LNCaP clone FGC (cell line): ENCODE measurements at places on chromosomes 1 and 21.

DNA sequence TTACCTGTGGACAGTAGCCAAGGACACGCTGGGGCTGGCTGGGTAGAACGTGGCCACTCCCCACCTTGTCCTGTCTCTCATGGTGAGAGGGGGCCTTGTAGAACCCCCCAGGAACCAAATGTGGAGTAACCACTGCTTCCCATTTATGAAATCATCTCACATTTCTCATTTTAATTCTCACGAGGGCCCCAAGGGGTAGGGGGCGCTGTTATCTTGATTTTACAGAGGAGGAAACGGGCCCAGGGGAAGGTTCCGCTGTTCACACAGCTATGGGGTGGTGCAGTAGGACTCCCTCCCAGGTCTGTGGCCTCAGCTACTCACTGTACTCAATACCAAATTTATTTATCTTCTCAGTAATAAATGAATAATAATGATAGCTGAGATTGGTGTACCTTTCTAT, 5.5 kb downstream of the SMPDL3B start:
- no peak for DNase-seq

DNA sequence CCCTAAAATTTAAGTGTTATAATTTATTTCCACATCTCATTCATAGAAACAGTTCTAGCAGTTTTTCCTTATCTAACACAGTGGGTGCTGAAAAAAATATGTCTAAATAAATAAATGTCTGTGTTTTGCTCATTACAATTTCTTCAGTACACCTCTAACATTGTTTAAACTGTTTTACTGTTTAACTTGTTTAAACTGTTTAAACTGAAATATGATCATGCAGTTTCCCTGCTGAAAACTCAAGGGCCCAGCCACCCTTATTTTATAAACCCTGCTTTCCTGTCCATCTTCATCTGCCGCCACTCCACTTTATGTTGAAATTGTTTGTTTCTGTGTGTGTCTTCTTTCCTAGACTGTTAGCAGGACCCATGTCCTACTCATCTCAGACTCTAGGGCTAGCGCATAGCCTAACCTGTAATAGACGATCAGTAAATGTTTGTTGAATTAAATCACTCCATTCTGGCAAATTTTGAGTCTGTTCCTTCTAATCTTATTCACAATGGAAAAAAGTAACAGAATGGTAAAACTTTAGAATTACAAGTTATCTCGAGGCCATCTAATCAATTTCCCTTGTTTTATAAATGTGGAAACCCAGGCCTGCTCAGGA, 9.4 kb upstream of the PIK3C2B start:
- DNase-seq = no peak

DNA sequence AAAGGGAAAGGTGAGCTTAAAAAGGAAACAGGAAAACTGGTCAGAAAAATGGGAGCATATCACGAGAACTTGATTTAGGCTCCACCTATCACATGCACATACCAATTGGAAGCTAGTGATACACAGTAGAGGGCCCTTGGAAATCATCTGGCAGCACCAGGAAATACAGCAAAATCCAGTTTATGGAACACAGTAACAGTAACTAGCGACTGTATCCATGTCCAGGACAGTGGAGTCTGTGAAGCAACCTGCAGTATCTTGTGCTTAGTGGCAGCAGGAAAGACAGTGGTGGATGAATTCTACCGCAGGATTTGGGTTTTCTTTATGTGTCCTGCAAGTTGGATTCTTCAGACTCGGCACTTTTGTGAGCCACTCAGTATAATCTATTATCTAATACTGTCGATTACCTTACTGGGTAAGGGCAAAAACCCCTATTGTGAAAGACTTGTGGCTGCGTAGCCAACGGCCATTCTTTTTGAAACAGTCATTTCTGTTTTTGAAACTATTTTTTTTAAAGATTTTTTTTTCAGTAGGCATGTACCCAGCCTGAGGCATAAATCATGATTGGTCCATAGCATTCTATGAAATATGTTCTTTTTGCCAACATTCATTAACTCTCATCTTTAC, 1.6 kb upstream of the KDM4A start:
- no peak for DNase-seq

DNA sequence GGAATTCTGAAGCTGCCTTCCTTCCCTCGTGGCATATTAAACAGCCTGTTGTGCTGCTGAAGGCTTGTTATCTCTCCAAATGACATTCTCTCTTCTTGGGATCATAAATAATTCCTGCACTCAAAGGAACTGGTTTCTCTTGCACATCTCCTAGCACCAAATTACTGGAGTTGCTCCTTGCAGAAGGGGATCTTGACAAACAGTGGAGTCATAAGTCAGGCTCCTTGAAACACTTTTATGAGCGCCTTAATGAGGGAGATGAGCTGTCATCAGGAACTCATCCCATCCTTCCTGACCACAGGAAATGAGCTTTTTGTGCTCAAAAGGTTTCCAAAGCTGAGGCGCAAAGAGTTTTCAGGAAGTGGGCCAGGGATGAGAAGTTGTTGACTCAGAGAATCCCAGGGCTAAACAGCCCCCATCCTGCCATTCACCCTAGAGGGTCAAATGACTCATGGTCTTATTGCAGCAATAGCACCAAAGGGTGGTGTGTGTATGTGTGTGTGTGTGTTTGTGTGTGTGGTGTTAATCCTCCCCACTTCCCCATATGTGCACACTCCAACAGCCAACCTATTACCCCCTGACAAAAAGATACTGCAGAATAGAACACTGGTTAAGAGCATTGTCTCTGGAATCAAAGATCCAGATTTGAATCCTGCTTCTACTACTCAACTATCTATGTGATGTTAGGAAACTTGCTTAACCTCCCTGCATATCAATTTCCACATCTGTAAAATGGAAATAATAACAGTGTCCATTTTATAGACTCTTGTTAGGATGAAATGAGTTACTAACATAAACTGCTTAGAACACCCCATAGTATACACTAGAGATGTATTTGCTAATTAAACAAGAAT, 2.8 kb upstream of the PHC2 start:
- DNase-seq = no peak

DNA sequence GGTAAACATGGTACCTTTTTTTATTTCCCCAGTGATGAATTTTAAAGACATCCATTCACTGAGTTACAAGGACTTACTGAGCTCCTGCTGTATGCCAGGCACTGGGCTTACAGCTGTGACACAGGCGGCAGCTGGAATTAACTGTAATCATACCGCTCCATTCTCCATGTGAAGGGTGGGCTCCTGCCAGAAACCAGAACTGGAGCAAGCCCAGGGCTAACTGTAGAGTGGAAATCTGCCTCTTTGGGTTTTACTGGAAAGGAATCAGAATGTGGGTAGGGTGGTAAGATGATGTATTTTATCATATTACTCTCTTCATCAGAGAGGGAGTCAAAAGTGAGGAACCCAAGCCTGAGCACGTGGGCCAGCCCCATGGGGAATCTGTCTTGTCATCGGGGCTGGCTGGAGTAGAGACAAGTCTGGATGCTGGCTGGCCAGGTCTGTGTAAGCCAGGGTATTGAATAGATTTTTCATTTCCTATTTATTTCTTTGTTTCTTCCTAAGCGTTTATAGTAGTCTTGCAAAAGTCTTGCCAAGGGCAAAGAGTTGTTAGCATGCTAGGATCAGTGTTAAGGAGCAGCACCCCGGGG, 21.5 kb downstream of the FGGY start:
- no peak for DNase-seq

DNA sequence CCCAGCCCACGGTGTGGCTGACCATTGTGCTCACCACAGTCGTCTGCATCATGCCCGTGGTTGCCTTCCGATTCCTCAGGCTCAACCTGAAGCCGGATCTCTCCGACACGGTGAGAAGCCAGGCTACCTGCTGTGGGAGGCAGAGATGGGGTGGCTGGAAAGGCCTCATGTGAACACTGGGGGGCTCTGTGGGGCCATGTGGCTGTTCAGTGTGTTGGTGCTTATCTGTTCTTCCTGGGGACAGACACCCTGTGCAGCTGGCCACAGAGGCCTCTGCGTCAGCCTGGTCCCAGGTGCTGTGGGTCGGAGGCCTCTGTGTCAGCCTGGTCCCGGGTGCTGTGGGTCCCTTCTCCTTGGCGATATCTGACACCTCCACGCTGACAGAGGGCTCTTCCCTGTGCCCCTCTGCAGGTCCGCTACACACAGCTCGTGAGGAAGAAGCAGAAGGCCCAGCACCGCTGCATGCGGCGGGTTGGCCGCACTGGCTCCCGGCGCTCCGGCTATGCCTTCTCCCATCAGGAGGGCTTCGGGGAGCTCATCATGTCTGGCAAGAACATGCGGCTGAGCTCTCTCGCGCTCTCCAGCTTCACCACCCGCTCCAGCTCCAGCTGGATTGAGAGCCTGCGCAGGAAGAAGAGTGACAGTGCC, 23.2 kb downstream of the ATP8B2 start:
- no peak for DNase-seq

GRCh38 chr1:88685259-88685620, 1.2 kb downstream of the PKN2 start:
- DNase-seq = no peak

- DNase-seq = no peak
Measured at GRCh38 chr1:172326136-172326535, 94.3 kb upstream of the C1orf105 start.

- no peak for DNase-seq
Measured at GRCh38 chr21:31727181-31727580, 4.7 kb downstream of the SCAF4 start.

GRCh38 chr1:200338451-200338850, 71.4 kb downstream of the ZNF281 start:
- no peak for DNase-seq

DNA sequence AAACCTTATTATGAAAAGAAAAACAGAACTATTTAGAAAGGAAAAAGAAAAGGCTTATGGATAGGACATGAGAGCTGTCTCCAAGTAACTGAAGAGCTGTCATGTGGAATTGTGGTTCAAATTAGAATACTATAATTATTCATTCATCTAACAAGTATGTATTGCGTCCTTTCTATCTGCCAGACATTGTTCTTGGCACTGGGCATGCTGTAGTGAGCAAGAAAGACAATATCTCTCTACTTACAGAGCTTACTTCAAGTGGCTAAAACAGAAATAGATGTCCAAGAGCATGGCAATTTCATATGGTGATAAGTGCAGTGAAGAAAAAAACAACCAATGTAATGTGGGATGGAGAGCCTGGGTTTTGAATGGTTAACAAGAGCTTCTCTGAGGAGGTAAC, 413.0 kb downstream of the DPYD start:
- no peak for DNase-seq

GRCh38 chr1:10473145-10473765, 926 bp upstream of the DFFA start:
- DNase-seq = no peak

GRCh38 chr1:9721606-9722377, 70.3 kb downstream of the PIK3CD start:
- DNase-seq = no peak

GRCh38 chr1:226444901-226445300, 37.0 kb upstream of the PARP1 start:
- DNase-seq = no peak

GRCh38 chr1:202251424-202252256, 58.0 kb downstream of the LGR6 start:
- DNase-seq = no peak

GRCh38 chr1:60589046-60589748, 493.2 kb upstream of the NFIA start:
- no peak for DNase-seq

DNA sequence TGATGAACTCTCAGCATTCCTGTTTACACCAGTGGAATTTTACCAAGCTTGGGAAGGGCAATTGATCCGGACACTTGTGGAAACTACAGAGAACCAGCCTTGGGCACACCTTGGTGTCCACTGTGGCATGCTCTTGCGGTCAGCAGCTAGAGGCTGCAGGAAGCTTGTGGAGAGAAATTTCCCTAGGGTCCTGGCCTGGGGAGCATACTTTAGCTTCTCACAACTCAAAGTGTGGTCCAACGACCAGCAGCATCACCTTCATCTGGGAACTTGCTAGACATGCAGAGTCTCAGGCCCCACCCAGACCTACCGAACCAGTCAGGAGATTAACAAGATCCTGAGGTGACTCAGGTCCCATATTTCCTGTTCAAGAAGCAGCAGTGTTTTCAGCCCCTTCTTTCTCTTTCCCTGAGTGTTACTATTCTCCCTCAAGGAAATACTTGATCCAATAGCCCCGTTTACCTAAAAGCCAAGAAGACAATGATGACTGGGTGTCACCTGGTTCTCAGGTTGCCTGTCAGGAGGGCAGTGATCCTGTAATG, 55.7 kb upstream of the KCNE2 start:
- DNase-seq = no peak

DNA sequence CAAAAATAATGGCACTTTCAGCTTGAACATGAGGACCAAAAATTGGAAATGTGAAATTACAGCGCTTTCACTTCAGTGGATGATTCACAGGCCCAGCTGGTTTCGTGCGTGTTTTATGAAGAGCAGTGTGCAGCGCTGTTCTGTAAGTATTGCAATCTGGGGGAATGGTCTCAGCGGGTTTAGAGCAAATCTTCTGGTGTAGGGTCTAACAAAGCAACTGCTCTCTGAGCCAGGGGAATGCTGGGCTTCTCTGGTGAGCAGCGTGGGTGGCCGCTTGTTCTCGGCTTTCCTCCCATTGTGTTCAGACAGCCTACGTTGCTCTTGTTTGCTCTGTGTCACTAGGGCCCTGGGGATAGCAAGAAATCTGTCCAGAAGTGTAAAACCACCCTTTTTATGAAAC, 42.4 kb upstream of the GADD45A start:
- DNase-seq = no peak

DNA sequence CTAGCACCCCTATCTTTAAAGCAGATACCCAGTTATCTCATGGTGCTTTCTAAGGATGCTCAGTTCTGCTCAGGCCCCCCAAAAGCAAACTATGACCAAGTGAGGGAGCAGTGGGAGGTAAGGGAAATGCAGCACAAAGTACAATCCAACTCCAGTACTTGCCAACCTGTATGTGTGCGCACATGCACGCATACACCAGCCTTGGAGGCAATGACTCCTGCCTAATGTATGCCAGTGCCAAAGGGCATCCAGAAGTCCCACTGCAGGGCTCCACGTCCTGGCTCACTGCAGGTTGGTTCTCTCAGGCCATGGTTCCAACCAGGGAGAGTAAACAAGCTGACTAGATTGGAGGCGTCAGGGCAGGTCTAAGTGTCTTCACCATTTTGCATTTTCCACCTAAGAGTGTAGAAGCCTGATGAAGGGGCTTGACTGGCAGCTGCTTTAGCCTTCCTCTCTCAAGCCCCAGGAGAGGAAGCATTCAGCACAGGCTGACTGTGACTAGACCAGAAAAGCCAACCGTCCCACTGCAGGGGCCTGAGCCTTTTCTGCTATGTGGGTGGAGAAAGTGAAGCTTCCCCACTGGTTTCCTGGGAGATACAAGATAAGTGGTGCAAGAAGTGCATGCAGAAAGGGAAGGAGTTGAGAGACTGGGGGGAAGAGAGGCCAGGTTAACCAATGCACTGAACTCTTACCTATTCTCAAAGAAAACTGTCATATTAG, 7.7 kb downstream of the AMIGO1 start:
- no peak for DNase-seq

- DNase-seq = no peak
Measured at GRCh38 chr1:114368560-114369255, 142.3 kb downstream of the TRIM33 start.

DNA sequence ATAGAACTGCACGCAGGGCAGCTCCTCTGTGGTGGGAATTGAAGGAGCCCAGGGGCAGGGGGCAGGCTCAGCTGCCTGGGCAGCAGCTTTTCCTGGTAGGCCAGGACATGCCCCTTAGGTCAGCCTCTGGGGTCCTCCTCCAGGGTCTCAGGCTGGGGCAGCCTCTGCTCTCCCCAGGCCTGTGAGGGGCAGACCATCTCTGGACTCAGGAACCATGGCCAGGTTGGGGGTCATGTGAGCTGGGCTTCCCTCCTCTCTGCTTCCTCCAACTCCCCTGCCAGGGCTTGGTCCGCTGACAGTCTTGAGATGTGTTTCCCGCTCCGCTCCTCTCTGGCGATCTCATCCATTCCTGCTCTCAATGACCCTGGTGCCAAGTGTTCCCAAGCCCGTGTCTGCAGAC, 5.7 kb downstream of the C1orf210 start:
- DNase-seq = no peak

GRCh38 chr1:165869343-165869742, 41.9 kb downstream of the UCK2 start:
- no peak for DNase-seq
